ENCODE measurements at places on chromosomes 4 and X.
A peak's percentile ranks its signal among the peaks of the same experiment; 100 is the strongest.

DNA sequence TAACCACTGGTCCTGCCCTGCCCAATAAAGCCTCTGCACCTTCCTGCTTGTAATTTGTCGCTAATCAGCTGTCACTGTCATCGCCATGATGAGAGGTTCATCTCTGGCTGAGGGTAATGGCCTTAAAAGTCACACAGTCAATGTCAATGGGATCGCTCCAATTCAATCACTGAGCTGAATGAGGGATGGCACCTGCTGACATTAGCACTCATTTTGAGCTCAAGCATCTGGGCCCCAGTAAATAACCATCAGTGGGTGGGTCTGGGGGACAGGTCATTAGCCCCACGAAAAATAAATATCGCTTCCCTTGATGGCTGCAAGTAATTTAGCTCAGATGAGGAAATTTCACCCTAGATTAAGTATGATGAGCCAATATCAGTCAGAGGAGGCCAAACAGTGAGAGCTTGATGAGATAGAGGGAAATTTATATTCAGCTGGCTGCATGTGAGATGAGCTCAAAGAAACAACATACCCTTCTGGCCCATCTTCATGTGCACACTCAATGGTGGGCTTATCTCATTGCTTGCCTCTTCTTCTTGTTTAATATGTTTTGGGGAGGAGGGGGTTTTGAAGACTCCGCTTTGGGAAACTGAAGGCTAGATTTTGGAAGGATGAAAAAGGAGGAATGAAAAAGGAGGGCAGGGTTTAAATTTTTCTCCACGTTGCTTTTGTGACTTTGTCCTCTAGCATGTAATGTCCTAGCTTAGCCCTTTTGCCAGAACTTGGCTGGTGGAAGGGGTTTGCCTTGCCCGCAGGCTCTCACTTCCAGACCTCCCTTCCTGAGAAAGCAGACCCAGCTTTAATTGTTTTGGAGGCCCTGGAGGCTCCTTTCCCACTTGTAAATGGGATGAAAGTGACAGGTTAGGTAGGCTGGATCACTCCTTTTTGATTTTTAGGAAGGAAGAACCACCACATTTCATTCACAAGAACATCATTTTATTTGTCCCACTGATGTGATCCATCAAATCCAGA lies 84.8 kb upstream of the PAQR3 start:
- no peak for DNase-seq

DNA sequence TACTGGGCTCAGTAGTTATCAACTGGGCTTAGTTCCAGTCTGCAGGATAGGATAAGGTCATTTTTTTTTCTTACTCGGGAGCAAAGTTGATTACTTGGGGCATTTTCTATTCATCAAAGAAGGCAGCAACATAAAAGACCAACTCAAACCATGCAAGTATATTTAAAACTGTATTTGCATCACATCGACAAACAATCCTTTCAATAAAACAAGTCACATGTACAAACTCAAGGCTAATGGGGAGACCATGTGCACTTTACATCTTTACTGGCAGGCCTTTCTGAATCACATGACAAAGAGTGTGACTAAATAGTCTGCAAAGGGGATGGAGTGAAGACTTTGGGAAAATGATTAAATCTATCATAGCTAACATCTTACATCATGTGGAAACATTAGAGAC lies 610.4 kb upstream of the BOD1L1 start:
- DNase-seq: no peak

DNA sequence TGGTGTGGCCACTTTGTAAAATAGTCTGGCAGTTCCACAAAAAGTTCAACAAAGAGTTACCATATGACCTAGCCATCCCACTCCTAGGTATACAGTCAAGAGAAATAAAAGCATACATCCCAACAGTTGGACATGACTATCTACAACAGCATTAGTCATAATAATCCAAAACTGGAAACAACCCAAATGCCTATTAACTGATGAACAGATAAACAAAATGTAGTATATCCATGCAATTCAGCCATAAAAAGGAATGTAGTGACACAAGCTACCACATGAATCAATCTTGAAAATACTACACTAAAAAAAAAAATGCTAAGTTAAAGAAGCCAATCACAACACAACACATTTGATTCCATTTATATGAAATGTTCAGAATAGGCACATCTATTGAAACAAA lies 16.1 kb downstream of the MED14 start:
- peak; percentile 53 for DNase-seq

DNA sequence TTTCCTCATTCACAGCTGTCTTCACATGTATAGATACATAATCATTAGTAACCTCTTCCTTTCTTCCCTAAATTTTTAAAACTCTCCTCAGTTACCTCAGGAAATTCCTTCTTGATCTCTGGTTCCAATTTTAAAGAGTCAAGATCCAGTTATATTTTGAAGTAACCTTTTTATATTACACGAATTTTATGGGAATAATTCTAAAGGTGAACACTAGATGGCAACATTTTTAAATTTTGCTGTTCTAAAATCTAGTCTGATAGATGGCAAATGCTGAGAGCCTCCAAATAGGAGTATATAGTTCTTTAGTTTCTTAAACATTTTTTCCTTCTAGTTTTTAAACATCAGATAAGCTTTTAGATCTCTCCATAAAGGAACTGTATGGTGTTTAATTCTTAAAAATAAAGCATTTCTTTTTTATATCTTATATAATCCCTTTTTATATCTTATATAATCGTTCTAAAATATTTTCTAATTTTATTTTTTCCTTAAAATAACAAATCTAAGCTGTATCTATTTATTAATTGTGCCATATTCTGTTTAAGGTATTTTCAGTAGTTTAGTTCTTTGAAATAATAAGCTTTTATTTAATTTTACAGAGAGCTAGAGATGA lies 37.9 kb upstream of the PAPSS1 start:
- peak; percentile 26 for DNase-seq

DNA sequence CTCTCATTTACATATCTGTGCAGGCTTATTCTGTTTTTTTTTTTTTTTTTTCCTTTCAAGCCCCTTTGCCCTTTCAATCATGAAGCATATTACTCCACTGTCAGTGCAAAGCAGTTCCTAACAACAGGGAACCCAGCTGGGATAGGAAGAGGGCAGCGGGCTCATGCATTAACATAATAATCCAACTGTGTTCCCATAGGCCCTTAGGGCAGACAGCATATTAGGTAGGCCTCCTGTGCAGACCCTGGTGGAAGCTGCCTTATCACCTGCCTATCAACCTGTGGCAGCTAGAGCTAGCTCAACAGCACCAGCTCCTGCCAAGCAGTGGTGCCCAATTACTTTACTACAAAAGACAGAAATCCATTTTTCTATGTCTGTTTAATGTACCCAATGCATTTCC lies 49.3 kb downstream of the SLC10A7 start:
- DNase-seq: no peak

DNA sequence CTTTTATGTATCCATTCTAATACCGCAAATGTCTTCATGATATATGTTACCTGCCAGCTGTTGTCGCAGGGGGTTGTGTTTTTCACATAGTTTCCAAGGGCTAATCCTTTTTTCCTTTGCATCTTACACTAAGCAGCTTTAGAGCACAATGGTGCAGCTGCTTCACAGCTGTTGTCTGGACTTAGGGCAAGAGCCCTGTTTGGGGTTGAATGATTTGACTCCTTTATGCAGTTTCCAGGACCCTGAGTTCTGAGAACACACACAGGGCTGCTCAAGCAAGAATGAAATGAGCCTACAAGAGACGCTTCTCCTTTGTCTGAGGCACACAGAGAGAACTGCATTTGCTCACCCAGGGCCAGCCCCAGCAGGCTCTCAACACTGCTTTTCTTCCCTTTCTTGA lies 20.2 kb downstream of the CCNG2 start:
- DNase-seq: no peak

DNA sequence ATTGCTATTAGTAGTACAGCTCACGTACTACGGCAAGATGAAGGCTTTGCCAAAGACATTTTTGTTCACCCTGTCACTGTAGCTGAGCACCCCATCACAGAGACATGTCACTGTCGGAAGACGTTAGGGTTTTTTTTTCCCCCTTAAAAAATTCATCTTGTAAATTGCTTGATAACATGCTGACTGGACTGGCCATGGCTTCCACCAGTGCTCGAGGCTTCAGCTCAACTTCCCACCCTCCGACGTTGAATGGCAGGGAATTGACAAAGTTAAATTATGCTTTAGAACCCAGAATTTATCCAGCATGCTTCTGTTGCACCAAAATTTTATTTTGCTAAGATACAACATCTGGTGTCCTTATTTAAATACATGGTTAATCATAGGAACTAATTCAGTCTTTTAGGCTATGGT lies 707 bp upstream of the OTUD4 start:
- no peak for DNase-seq

Measured in fibroblast of gingiva (primary cell).